ENCODE measurements at places on chromosomes 11 and 22. TPM values are rescaled to one million over a fixed set of nuclear protein-coding genes. Genes with fewer than 3 reads are reported as not detected.
A peak's percentile ranks its signal among the peaks of the same experiment; 100 is the strongest.

The WT1 gene
- total RNA-seq = 0.99 TPM

The OR8G5 gene
- total RNA-seq = not detected

The TOMM22 gene
- total RNA-seq = 26.7 TPM

The SLC25A17 gene
- 12.1 TPM for total RNA-seq

The POGLUT3 gene
- 9.8 TPM for total RNA-seq

The RAG1 gene
- total RNA-seq = 0.40 TPM

The HOATZ gene
- not detected for total RNA-seq

The C11orf52 gene
- 6.6 TPM for total RNA-seq

DNA sequence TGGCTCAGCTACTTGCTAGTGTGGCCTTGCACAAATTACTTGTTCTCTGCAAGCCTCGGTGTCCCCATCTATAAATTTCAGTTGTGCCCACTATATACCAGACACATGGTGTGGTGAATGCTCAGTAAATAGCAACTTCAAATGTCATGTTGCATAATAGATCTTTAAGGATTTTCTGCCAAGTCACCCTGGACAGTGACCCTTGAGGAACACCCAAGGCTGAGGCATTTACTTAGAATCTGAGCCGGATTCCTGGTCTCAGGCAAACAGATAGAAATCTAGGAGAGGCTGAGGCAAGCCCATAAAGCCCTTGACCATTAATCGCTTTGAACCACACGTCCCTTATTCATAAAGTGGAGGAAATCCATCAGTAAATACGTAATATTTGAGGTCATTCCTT lies 9.7 kb downstream of the TEAD1 start:
- no peak for DNase-seq

DNA sequence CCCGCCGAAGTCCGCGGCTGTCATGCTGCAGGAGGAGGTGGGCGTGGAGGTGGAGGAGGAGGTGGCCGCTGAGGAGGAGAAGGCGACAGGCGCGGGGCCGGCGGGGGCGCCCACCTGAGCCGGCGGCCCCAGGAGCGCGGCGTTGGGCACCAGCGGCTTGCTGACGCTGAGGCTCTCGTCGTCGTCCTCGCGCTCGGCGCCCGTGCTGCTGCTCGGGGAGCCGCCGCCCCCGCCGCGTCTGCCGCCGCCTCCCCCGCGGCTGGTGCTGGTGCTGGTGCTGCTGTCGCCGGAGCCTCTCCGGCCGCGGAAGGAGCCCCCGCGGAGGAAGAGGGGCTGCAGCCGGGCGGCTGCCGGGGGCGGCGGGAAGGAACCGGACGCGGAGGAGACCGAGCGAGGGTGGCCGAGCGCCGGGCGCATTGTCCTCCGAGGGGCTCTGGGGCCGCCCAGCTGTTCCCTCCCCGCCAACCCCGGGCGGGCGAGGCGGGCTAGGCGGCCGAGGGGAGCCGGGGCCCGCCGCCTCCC lies 388 bp downstream of the TMEM121B start:
- no peak for DNase-seq

DNA sequence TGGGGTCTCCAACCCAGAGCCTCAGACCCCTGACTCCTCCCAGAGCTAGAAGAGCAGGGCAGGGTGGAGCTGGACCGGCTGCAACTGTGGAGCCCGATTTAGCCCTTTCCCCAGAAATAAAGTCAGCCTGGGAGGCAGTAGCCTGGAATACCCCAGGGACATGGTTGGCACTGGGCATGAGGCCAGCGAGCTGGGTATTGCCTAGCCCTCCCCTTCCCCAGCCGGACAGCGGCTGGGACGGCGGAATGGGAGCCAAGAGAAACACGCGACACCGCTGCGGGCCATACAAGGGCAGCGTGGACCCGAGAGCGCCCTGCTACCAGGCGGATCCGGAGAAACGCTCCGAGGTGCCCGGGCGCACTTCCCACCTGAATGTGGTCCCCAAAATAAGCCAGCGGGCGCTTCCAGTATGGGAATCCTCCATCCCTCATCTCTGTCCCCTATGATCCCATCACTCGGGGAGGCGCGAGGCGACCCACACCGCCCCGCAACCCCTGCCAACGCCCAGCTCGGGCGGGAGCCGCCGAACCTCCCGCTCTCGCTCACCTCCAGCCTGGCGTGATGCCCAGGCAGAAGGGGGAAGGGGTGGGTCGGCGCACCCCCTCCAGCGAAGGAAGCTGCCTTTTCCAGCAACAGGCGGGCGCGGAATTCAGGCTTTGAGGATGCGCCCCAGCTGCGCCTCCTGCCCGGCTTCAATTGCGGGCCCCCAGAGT lies 758 bp downstream of the MCAM start:
- no peak for DNase-seq

GRCh38 chr11:107076832-107077231 lies 58.6 kb upstream of the GUCY1A2 start:
- DNase-seq = no peak

- peak; percentile 48 for DNase-seq
Measured at GRCh38 chr11:73950869-73951710, at the start of gene DNAJB13. Gene DNAJB13, plus strand, starts transcription at chr11:73951026. Its CDS starts 44 bp downstream, at chr11:73951070.

GRCh38 chr22:50705219-50705691 lies 32.6 kb downstream of the SHANK3 start:
- peak; percentile 53 for DNase-seq

- no peak for DNase-seq
Measured at GRCh38 chr11:15136166-15136565, 21.4 kb downstream of the INSC start.

DNA sequence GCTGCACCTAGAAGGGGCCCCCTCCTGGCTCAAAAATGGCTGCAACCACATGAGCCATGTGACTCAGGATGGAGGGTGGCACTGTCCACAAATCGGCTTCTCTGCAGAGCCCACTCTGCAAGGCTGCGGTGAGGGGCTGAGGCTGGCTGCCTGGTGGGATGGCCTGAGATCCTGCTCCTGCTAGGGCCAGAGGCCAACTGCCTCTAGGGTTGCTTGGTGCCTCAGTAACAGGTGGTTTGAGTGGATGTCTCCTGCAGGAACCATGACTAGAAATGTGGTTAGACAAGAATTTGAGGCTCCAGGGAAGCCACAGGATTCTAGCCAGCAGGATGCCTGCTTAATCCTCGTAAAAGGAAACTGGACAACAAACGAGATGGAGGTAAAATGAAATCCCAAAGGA lies 17.1 kb downstream of the PATZ1 start:
- DNase-seq = no peak

DNA sequence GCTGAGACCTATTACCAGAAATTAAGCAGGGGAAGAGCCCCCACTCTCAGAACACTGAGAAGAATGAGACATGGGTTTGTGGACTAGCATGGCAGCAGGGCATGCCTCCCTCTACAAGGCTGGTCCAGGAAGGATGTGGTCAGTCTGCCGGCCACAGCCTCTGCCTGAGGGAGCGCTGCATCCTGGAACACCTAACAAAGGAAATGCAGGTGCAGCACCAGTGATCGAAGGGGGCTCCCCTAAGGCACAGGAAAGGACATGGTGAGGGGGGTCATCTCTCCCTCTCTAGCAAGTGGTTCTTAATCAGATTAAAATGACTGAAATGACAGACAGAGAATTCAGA lies 40.6 kb upstream of the ARL14EP start:
- DNase-seq = no peak

GRCh38 chr22:37442537-37442936 lies 15.3 kb upstream of the ELFN2 start:
- DNase-seq = no peak

DNA sequence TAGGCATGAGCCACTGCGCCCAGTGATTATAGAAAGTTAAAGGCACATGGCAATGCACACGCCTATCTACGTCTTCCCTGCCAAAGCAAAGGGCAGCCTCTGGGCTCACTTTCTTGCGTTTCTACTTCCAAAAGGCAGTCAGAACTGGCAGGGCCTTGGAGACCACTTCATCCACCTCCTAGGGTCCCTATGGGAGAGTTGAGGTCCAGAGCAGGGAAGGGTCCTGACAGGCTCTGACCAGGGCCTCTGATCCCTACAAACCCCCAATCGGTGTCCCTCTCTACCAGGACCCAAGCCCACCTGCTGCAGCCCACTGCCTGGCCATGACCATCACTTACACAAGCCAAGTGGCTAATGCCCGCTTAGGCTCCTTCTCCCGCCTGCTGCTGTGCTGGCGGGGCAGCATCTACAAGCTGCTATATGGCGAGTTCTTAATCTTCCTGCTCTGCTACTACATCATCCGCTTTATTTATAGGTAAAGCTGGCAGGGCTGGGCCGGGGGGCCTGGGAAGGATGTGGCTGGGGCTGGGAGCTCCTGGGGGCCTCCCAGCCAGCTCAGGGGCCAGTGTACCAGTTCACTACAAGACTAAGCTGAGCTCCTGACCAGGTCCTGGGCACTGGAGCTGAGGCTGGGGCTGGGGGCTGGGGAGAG lies 1.5 kb downstream of the BEST1 start:
- DNase-seq = no peak

DNA sequence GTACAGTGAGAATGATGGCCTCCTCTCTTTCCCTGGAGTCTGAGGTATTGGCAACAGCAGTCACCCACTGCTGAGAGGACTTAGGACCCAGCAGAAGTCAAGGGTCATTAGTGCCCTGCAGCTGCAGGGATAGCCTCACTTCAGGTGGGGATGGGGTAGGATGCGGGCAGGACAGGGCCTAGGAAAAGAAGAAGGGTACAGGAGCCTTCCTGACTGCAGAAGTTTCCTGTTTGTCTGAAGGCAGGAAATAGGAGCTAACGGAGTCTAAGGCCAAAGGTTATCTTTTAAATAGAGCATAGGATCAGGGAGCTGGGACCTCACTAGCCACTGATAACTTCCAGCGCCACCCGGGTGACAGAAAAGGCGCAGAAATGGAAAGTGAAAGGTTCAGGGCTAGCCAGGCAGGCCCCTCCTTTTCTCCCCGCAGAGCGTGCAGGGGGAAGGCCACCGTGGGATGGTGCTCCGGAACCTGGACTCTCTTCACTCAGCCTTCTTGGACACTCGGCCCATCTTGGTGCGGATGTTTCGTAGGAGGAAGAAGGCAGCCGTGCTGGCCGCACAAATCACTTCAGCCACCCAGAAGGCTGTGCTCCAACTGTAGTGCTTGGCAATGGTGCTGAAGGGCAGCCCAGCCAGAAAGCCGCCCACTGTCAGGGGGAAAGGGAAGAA lies 6.0 kb downstream of the TRAPPC4 start:
- peak; percentile 48 for DNase-seq

- DNase-seq = no peak
Measured at GRCh38 chr11:133723056-133723455, 122.3 kb downstream of the SPATA19 start.
